ENCODE measurements at places on chromosomes 5 and 9. TPM values are rescaled to one million over a fixed set of nuclear protein-coding genes. Genes with fewer than 3 reads are reported as not detected.

Gene EIF4E1B
- total RNA-seq = not detected

Gene CCL21
- total RNA-seq = 7.5 TPM

Gene TMEM8B
- total RNA-seq = 19.5 TPM

Gene MEF2C
- total RNA-seq = 32.8 TPM

Gene ZNF474
- 1.8 TPM for total RNA-seq

Gene TMEM215
- 7.5 TPM for total RNA-seq

Gene RNF180
- 6.0 TPM for total RNA-seq

Gene CA9
- not detected for total RNA-seq

Gene MTX3
- total RNA-seq = 20.1 TPM

Gene CD14
- 80.2 TPM for total RNA-seq

Gene KIF4B
- not detected for total RNA-seq

Gene PTPRD
- total RNA-seq = 5.0 TPM

Gene PCDHA1
- not detected for total RNA-seq

Gene PTBP3
- 25.9 TPM for total RNA-seq

Gene DOLK
- total RNA-seq = 9.4 TPM

Gene TENT4A
- total RNA-seq = 22.7 TPM

Gene CFAP90
- total RNA-seq = not detected

Gene UBE2D2
- total RNA-seq = 85.9 TPM

Gene PCDHGA5
- 12.1 TPM for total RNA-seq

Gene PCSK1
- 0.98 TPM for total RNA-seq

Gene MUSK
- not detected for total RNA-seq

Gene LEAP2
- total RNA-seq = 1.8 TPM

Gene C7
- 87.0 TPM for total RNA-seq

Gene C9orf153
- 2.9 TPM for total RNA-seq

Gene ESM1
- total RNA-seq = 0.39 TPM

Gene MCCC2
- 46.9 TPM for total RNA-seq

Gene PCDHB9
- 7.3 TPM for total RNA-seq

Gene PCDHB4
- total RNA-seq = 15.1 TPM

Gene FBN2
- total RNA-seq = 1.3 TPM

Gene IL13
- 0.44 TPM for total RNA-seq

Gene SPAAR
- 5.9 TPM for total RNA-seq

Gene CETN3
- total RNA-seq = 10.9 TPM

Gene F2RL1
- 1.1 TPM for total RNA-seq

Gene PCDHAC2
- 1.3 TPM for total RNA-seq

Gene TICAM2
- total RNA-seq = 2.8 TPM

Gene SLC6A19
- not detected for total RNA-seq

Gene MYOT
- total RNA-seq = 21.3 TPM

Gene CD72
- total RNA-seq = 3.5 TPM

Gene TLX3
- total RNA-seq = not detected

Gene DAB2
- 73.6 TPM for total RNA-seq

Gene SLC6A18
- not detected for total RNA-seq

All from tibial nerve (tissue), 4 donors.